A549 treated with AZD2906 at 1 μM for 4 hours (cell line): ENCODE measurements at places on chromosomes 2 and 18. TPM values are rescaled to one million over a fixed set of nuclear protein-coding genes. Genes with fewer than 3 reads are reported as not detected.

PSTPIP2 gene
- total RNA-seq, result 0.16 to 0.31 TPM (median 0.21 TPM) in 5 replicates

GRHL1 gene
- total RNA-seq, result 0.93 to 1.3 TPM (median 1.1 TPM) in 5 replicates

AQP4 gene
- 0.05 TPM in 1 of 5 replicates, not detected in the others for total RNA-seq

SERPINB11 gene
- 0.03 to 0.16 TPM in 2 of 5 replicates, not detected in the others for total RNA-seq

HEATR5B gene
- total RNA-seq, result 5.7 to 7.8 TPM (median 6.8 TPM) in 5 replicates

C2orf80 gene
- total RNA-seq, result not detected in 5 replicates

ANO7 gene
- total RNA-seq, result 1.6 to 2.0 TPM (median 1.9 TPM) in 5 replicates

CDCA7 gene
- 38.4 to 45.7 TPM (median 44.2 TPM) in 5 replicates for total RNA-seq

SERPINB2 gene
- 0.05 to 0.09 TPM (median 0.05 TPM) in 3 of 5 replicates, not detected in the others for total RNA-seq

CCDC85A gene
- 0.31 to 0.46 TPM (median 0.35 TPM) in 5 replicates for total RNA-seq

GCG gene
- total RNA-seq, result 0.05 TPM in 1 of 5 replicates, not detected in the others

IL37 gene
- not detected in 5 replicates for total RNA-seq

SEPTIN10 gene
- 32.1 to 55.5 TPM (median 40.6 TPM) in 5 replicates for total RNA-seq

TUBB8B gene
- total RNA-seq, result not detected in 5 replicates

SOX11 gene
- total RNA-seq, result not detected in 5 replicates

SCYGR7 gene
- not detected in 5 replicates for total RNA-seq
